Activated effector memory CD4-positive, alpha-beta T cell treated with anti-CD3 and anti-CD28 coated beads, Interleukin-2, amount 50 U/mL, for 16 hours (primary cell): ENCODE measurements at places on chromosomes 2 and 18.

GRCh38 chr2:215379948-215380347 is 55.9 kb downstream of the FN1 start:
- DNase-seq: no peak

GRCh38 chr2:149027590-149028250 is 10.8 kb upstream of the LYPD6B start:
- DNase-seq: no peak

- DNase-seq: peak; percentile 97
Measured at GRCh38 chr2:229922449-229923386, at the start of gene FBXO36. Gene FBXO36, plus strand, starts transcription at chr2:229922503. Its CDS starts 11 bp downstream, at chr2:229922514.

DNA sequence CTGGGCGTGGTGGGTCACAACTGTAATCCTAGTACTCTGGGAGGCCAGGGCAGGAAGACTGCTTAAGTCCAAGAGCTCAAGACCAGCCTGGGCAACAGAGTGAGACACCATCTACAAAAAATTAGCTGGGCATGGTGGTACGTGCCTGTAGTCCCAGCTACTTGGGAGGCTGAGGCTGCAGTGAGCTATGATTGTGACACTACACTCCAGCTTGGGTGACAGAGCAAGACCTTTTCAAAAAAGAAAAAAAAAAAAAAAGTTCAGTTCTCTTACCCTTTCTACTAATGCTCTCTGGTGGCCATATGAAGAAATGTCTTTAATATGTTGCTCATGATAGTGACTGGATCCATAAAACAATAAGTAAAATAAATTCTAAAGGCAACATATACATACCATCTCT is 14.9 kb downstream of the TYW5 start:
- DNase-seq: no peak

GRCh38 chr2:200756618-200757321 is 54.9 kb upstream of the BZW1 start:
- no peak for DNase-seq

GRCh38 chr2:191922736-191923651 is 76.1 kb upstream of the CAVIN2 start:
- DNase-seq: no peak

GRCh38 chr18:77314511-77314910 is 64.9 kb downstream of the GALR1 start:
- DNase-seq: no peak

DNA sequence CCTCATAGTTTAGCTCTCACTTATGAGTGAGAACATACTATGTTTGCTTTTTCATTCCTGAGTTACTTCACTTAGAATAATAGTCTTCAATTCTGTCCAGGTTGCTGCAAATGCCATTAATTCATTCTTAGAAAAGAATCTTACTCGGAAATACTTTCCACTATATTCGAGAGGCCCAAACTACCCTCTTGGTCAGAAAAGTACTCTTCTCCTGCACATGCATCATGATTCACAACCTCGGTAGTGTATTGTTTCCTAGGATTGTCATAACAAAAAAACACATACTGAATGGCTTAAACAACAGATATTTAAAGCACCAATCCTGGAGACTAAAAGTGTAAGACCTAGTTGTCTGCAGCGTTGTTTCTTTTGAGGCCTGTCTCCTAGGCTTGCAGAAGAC is 364.0 kb upstream of the SLC14A2 start:
- no peak for DNase-seq

DNA sequence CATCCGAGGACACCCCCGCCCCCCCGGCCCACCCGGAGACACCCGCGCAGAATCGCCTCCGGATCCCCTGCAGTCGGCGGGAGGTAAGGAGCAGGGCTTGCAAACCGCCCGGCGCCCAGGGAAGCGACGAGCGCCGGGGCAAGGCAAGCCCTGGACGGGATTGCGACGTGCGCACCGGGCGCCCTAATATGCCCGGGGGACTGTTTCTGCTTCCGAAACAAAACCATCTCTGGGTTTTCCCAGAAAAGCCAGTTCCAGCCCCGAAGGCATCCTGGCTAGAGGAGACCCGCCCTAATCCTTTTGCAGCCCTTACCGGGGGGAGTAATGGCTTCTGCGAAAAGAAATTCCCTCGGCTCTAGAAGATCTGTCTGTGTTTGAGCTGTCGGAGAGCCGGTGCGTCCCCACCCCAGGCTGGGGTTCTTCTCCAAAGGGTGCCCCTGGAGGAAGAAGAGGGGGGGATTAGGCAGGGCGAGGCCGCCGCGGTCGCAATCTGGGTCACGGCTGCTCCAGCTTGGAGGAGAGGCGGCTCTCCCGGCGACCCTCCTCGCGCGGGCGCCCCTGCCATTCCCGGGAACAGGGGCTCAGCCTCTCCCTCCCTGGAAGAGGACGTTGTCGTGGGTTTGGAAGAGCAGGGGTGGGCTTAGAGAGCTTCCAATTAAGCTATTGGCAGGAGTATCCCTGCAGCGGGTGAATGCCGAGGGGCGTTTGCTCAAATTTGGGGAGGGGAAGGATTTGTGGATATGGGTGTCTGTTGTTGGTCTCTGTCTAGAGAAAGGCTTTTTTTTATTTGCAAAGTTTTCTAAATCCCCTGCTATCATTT is 521 bp downstream of the MYCN start:
- DNase-seq: no peak

DNA sequence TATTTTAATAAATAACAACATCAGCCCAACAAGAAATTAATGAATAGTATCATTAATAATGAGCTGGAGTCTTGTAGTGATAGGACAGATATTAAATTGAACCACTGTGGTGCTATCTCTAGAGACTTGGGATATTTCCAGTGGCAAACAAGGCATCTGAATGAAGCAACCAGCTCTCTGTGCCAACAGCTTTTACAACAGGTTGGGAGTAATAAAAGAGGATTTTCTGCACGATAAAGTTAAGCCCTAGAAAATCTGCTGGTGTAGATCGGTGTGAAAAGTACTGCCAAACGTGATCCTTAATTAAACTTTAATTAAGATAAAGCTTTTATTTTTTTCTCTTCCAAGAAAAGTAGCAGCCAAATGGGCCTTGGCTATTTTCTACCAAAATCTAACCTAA is 385.5 kb downstream of the NR4A2 start:
- DNase-seq: no peak

DNA sequence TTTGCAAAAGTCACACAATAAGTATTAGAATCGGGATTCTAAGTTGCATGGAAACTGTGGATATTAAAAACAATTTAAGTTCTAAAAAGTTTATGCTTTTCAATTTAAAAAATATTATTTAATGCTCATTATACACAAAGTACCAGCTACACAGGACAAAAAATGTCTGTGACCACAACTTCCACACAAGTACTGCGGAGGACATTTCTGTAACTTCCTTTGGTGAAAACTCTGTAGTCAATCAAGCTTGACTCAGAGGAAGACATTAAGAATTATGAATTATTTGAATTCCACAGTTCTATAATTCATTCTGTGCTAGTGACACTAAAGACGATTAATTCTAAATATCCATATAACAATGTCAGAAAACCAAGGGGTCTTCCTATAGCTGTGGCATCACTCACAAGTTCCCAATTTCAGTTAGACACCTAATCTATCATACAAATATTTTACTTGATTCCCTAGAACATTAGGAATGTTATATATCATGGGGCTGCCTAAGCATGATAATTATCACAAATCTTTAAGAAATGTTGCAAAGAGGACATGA is 120.5 kb downstream of the AFF3 start:
- no peak for DNase-seq

DNA sequence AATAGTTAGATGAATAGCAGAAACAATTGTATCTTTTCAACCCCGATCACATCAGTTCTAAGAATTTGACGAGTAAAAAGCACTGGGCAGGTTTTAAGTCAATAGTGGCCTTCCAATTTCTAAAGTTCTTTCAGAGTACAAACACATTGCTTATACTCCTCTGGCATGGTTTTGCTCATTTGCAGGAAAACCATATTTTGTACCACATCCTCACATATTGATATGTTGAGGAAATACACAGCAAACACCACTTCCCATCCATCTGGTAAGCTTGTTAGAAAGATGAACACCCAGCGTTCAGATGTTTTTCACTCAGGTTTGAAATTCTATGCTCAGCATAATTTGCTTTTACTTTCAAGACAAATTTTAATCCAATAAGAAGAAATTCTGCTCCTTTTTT is 344.6 kb upstream of the ACVR2A start:
- DNase-seq: no peak

DNA sequence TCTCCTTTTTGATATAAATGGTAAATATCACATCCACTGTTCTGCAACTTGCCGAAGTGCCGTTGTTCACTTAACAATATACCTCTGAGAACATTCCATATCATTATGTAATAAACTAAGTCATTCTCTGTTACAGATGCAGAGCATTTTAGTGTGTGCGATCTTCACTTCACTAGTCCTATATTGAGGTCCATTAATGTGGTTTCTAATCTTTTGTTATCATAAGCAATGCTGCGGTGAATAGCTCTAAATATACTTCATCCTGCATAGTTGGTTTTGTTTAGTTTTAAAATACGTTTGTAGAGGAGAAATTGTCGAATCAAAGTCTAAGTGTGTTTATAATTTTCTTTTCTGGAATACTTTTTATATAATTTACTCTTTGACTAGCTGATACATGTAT is 280.3 kb upstream of the TRIB2 start:
- DNase-seq: no peak

- DNase-seq: no peak
Measured at GRCh38 chr18:59279722-59280121, 6.5 kb upstream of the RAX start.

- no peak for DNase-seq
Measured at GRCh38 chr2:227106845-227107759, 56.9 kb downstream of the COL4A4 start.

- DNase-seq: no peak
Measured at GRCh38 chr2:171592036-171592555, 69.8 kb downstream of the CYBRD1 start.

GRCh38 chr2:133434959-133435668 is 133.1 kb downstream of the NCKAP5 start:
- no peak for DNase-seq

DNA sequence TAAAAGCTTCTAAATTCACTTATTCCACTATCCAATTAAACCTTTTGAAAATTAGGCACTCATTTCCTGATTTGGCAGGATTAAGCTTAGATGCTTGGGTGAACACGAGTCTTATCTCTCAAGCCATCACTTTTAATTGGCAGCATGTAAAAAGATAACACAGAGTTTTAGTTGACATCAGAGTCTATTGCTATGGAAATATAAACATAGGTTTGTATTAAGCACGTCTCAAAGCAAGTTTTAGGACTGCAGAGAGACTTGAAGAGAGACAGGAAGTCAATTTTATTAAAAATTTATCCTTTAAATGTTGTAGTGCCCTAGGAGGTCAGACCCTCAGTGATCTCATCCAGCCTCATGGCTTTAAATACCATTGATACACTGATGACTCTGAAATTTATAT is 5.6 kb downstream of the RBKS start:
- no peak for DNase-seq

- no peak for DNase-seq
Measured at GRCh38 chr2:17303521-17303920, 214.7 kb downstream of the RAD51AP2 start.

GRCh38 chr2:221552291-221552690 is 19.8 kb downstream of the EPHA4 start:
- DNase-seq: no peak

DNA sequence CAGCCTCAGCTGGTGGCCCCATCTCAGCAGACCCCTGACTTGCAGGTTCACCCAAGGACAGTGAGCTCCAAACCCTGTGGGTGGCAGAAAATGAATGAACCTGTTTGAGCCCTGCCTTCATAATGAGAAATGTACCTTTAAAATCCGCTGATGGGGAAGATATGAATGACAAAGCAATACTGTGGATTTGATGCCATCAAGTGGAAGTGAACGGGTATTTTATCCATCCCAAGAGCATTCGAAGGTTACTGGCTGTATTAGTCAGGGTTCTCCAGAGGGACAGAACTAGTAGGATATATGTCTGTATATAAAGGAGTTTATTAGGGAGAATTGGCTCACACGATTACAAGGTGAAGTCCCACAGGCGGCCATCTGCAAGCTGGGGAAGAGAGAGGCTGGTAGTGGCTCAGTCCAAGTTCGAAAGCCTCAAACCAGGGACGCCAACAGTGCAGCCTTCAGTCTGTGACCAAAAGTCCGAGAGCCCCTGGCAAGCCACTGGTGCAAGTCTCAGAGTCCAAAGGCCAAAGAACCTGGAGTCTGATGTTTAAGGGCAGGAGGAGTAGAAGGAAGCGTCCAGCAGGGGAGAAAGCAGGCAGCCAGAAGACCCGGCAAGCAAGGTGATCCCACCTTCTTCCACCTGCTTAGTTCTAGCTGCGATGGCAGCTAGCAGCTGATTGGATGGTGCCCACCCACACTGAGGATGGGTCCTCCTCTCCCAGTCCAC is 32.1 kb downstream of the TOGARAM2 start:
- no peak for DNase-seq

DNA sequence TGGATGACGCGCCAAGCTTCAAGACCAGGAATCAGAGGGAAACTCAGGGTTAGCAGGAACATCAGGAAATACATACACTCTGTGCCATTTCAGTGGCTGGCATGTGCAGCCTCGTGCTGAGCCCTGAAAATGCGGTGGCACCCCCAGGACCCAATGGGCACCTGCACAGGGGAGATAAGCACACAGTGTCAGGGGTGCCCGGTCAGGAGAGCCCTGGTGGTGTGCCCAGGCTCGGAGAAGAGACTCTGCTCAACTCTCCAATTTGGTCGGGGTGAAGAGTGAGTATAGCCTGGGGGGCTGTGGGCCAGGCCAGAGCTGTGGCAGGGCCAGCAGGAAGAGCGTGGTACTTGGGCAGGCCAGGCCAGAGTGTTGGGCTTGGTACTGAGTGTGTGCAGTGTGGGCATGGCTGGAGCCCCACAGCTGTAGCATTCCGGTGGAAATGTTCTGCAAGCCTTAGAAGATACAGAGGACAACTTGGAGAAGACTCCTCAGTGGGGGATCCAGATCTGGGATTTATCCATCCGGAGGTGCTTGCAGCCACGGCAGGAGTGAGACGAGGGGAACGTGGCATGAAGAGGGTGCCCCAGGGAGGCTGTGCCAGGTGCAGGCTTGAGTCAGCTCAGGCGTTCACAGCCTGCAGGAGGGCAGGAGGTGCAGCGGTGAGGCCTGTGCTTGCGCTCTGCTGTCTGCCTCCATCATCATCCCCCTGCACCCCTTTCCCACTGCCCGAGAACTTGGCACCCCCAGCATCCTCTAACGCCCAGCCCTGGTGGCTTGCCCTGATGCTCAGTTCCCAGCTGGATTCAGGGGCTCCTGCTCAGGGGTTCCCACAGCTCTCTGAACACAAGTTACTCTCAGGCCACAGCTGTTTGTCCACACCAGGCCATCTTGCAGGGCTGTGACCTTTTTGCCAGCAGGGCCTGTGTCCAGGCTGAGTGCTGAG is 451.7 kb upstream of the HS6ST1 start:
- peak; percentile 45 for DNase-seq

DNA sequence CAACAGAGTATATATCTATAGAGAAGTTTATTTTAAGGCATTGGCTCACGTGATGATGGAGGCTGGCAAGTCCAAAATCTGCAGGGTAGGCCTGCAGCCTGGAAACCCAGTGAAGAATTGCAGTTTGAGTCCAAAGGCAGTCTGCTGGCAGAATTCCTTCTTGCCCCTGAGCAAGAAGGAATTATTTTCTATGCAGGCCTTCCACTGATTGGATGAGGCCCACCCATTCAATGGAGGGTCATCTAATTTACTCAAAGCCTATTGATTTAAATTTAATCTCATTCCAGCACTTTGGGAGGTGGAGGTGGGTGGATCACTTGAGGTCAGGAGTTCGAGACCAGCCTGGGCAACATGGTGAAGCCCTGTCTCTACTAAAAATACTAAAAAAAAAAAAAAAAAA is 30.4 kb upstream of the C18orf32 start:
- DNase-seq: peak; percentile 3
